ENCODE measurements at places on chromosomes 6 and 20.

GRCh38 chr6:44837741-44838140 lies 450.2 kb downstream of the CDC5L start:
- no peak for DNase-seq

DNA sequence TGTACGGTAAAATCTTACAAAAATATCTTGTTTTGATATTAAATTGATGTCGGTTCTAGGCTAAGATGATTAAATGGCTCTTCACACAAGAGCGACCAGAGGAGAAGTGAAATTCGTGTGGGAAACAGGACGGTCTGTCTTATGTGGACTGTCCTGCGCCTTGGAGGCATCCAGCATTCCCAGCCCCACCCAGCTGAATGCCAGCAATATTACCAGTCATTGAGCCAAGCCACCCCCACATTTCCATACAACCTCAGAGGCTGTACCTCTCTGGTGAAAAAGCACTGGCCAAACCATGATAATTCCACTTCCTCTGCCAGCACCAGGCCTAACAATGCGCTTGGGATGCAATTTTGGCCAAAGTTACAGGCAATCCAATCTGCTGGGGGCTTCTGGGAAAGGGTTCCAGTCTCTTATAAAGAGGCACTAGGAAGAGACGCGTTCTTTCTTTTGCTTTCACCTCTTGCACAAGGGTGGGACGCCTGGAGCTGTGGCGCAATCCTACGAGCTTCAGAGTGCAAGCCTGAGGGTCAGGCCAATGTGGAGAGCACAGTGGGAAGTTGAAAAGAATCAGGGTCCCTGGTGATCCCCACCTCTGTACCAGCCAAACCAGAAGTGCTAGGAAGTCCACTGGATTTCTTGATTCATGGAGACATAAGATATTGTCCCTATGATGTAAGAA lies 213.1 kb downstream of the PREX1 start:
- DNase-seq = peak; percentile 1

- no peak for DNase-seq
These were observed 13.0 kb downstream of the RIPOR3 start for GRCh38 chr20:50678169-50678898.

GRCh38 chr6:31081872-31082271 lies 30.5 kb downstream of the C6orf15 start:
- DNase-seq = no peak

DNA sequence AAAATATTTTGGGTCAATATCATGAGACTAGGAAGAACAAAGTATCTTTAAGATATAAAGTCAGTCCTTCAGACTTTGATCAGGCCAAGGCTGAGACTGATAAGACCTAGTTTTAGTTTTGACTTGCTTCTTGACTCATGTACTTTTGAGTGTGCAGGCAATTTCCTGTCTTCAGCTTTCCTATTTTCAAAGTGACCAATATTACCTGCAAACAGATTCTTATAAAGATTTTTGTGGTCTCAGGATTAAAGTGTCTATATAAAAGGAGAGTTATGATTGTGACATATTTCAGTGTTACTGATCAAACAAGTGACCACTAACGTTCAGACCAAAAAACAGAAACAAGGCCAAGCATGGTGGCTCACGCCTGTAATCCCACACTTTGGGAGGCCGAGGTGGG lies 36.0 kb upstream of the AKIRIN2 start:
- no peak for DNase-seq

- no peak for DNase-seq
These were observed 36.1 kb upstream of the THBS2 start for GRCh38 chr6:169289619-169290339.

DNA sequence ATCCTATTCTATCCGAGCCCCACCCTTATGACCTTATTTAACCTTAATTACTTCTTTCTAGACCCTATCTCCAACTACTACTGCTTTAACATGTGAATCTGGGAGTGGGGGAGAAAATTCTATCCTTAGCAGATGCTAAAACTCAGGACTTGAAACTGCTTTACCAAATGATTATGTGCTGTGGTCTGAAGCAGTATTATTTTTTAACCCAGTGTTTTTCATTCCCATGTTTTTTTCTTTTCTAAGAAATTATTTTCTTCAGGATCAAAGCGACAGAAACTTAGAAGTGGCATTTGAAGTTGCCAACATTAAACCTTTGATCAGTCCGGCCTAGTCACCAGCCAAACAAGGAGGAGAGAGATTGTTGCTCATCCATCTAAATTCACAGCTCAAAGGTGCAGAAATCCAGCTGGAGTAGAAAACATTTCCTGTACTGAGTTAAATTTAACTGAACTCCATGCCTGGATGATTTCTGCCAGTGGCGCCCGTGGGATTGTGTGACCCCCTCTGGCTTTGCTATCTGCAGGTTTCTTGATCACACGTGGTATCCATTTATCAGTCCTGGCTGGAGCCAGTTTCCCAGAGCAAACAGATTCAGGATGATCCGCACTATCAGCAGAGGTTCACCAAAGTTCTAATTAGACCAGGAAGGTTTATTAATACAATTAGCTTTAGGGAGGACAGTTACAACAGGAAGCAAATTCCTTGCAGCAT lies 300.5 kb downstream of the PLCB1 start:
- DNase-seq = no peak

DNA sequence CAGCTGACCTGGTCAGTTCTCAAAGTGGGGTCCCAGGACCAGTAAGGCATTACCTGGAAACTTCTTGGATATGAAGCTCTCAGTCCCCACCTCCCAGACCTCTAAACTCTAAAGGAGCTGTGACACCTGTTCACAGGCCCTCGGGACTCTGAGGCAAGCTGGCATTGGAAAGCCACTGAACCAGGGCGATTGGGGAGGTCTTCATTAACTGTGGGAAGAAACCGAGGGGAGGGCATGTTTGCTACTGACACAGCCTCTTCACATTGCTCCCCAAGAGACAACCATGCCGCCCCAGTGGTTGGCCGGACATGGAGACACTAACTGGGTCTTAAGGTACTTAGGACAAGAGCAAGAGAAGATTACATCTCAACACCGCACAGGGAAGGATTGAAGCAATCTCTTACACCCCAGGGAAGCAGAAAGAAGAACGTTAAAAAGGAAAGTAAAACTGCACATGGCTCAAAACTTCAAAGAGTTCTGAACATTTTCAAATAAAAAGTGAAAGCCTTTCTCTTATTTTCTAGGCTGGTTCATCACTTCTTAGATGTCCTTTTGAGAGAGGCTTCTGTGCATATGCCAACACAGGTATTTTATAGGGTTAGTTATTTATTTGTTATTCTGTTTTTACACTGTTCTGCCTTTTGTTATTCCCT lies 210.0 kb upstream of the CST7 start:
- DNase-seq = no peak

- DNase-seq = no peak
These were observed 13.8 kb downstream of the RNASET2 start for GRCh38 chr6:166942393-166943168.

DNA sequence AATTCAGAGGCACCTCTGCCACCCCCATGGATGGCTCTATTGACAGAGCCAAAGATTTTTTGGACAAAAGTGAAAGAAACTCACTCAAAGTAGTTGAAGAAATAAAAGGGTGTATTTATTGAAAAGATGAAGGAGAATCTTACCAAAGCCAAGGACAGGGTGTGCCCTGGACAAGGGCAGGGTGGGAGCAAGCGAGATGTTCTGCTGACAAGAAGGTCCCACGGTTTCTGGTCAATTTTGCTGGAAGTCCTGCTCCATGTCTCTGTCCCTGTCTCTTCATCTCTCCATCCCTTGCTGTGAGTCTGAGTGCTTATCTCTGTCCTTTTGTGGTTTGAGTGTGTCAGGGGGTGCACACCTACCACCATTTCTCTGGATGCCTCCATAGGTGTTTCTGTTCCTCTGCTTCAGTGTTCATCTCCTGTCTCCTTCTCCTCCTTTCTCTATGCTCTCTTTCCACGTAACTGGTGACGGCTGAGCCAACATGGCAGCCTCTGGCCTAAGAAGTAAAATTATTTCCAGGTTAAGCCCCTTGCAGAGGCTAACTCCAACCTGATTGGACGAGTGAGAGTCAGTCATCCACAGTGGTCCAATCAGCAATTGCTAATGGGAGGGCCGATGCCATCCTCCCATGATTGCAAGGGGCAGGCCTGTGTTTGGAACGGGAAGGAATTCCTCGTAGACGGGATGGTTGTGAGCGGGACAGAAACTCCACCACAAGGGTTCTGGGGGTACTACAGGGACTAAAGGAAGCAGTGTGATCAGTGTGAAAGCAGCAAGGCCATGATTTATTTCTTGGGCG lies 502.1 kb upstream of the CDH4 start:
- DNase-seq = no peak

DNA sequence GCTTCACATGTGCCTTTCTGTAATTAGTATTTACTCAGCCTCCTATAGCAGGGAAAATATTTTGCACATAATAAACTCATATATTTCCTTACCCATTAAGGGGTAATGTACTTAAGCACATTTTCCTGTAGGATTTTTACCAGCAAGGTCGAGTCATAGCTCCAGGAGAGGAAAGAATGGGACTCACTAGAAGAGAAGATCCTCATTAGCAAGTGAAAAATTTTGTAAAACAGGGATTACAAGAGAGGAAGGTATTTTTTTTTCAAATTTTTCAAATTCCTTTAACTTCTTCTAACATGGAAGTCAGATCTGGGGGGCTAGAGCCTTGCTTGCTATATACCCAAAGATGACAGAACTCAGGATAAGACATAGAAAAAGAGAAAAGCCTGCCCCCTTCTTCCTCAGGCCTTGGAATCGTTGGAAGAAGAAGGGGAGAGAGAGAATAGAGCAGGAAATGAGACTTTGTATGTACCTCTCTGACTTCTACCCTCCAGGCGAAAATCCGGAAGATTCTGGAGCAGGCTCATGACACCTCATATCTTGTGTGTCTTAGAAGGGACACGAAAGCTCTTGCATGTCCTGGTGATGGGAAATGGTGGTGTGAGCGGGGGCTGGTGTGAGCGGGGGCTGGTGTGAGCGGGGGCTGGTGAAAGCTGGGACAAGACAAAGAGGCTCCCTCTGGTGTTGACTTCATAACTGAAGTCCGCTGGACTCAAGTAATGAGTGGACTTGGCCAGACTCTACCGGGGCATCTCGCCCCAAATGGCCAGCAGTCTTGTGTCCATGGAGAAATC lies 256.9 kb upstream of the PLCB4 start:
- no peak for DNase-seq

- DNase-seq = no peak
These were observed 44.3 kb downstream of the CPXM1 start for GRCh38 chr20:2756056-2756611.

DNA sequence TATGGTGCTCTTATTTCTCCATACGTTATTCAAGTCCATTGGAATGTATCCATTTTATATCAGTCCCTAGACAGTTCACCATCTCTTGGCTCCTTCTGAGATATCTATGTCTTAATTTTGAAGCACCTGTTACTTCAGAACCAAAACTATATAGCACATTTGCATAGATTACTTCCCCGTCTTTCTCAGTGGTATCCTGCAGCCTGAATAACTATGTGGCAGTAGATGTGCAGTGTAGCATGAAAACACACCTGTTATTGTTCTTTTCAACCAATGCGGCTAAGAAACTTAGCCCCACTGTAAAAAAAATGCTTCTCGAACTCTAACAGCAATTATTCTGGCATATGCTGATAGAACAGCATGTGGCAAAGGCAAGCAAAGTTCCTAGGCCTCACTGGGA lies 1184.4 kb upstream of the ADGRB3 start:
- no peak for DNase-seq

- no peak for DNase-seq
These were observed 65.5 kb downstream of the DZANK1 start for GRCh38 chr20:18401305-18401704.

- DNase-seq = no peak
These were observed 2.7 kb downstream of the PAQR8 start for GRCh38 chr6:52364480-52365166.

- no peak for DNase-seq
These were observed 27.5 kb downstream of the RSPH3 start for GRCh38 chr6:158972241-158973233.

DNA sequence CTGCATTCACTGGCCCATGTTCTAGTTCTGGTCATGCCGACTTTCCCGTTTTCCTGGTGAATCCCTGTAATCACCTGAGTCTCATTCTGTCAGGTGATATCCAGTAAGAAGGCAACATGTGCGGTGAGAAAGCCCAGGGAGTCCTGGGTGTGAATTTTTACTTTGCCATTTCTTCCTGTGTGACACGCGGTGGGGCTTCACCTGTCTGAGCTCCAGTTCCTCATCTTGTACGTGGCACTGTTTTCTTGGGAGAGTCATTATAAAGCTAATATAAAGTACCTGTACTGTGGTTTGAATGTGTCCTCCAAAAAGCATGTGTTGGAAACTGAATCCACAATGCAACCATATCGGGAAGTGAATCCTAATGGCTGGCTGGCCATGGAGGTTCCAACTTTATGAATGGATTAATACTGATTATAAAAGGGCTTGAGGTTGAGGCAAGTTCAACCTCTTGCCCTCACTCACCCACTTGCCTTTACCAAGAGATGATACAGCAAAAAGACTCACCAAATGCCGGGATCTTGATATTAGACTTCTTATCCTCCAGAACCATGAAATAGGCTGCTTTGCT lies 5.1 kb downstream of the HLA-E start:
- no peak for DNase-seq

DNA sequence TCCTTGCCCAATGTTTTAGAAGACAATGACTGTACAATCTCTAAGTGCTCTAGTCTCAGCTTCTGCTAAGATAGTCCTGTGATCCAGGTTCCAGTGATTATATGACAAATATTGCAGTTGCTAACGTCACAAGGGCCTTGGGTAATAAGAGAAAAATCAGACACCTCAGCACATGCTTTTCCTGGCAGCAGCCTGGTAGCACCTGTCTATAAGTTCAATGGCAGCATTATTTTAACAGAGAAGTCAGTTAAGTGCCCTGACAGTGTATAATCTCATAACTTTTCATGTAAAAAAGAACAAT lies 121.3 kb upstream of the BCLAF1 start:
- no peak for DNase-seq

- DNase-seq = no peak
These were observed 273.5 kb upstream of the POU3F2 start for GRCh38 chr6:98560841-98561240.

- no peak for DNase-seq
These were observed 15.0 kb downstream of the KCNK5 start for GRCh38 chr6:39214120-39214813.

DNA sequence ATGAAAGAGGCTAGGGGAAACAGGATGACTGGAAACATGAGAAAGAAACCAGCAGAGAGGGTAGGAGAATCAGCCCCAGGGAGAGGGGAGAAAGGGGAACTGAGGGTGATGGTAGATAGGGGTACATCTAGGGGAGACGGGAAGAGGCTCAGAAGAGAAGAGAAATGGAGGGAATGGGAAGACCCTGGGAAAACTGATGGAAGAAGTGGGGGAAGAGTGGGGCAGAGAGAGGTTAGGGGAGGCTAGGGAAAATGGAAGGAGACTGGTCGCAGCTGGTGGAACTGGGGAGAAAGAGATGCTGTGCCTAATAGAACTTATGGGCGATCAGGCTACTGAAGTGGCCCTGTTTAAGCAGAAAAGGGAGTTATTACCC lies 548 bp downstream of the PROCR start:
- DNase-seq = no peak

- DNase-seq = no peak
These were observed 26.1 kb upstream of the KLHL31 start for GRCh38 chr6:53691667-53692133.

- no peak for DNase-seq
These were observed 4.2 kb downstream of the GABRR2 start for GRCh38 chr6:89310929-89311328.

Data from CD4-positive, alpha-beta T cell treated with Interleukin-15 for 1 hour (primary cell).